ENCODE measurements at places on chromosomes 4 and X. TPM values are rescaled to one million over a fixed set of nuclear protein-coding genes. Genes with fewer than 3 reads are reported as not detected.
A peak's percentile ranks its signal among the peaks of the same experiment; 100 is the strongest.

DNA sequence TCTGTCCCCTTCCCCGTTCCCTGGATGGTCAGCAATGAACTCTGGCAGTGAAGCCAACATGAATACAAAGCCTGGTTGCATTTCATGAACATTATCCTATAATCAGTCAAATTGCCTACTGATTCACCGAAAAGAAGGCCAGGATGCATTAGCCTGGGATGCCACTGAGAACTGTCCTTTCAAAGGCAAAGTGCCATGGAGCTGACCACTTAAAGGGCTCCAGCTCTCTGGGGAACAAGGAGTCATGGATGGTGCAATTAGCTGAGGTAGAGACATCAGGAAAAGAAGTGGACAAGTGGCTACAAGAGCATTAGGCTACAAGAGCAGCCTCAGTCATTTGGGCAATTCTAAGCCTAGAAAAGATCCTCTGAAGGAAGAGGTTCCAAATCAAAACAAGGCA is 69.0 kb downstream of the PARM1 start:
- no peak for DNase-seq

Gene CT55
- polyA plus RNA-seq = not detected

DNA sequence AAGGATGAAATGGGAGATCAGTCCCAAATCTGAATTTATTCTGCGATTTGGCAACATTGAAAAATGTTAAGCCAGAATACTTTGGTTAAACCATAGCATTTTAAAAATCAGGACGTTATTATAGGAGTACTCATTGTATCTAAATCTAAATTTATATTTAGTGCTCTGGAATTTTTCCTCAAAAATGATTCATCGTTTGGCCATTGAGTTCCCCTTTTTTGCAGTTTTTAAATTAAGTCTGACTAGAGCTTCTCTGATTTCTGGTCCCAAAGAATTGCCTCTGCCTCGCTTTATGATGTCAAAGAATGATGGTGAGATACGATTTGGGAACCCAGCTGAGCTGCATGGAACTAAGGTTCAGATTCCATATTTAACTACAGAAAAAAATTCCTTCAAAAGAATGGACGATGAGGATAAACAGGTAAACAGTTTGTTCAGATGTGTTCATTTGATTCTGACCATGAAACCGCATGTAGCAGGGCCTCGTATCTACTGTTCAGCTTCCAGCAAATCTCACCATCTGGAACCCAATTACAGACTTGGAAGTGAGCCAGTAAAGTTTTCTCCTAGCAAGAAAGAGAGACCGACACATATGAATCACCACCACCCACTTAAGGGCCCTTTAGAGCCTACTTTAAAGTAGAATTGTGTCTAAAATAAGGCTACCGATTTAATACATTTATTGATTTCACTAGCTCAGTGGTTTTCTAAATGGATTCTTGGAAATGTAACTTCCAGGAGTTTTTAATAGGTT is 75.6 kb downstream of the REPS2 start:
- peak; percentile 31 for DNase-seq

- no peak for DNase-seq
These were observed 9.5 kb downstream of the GNRHR start for GRCh38 chr4:67744561-67745283.

GRCh38 chr4:124640022-124640730 is 72.4 kb downstream of the ANKRD50 start:
- DNase-seq = no peak

DNA sequence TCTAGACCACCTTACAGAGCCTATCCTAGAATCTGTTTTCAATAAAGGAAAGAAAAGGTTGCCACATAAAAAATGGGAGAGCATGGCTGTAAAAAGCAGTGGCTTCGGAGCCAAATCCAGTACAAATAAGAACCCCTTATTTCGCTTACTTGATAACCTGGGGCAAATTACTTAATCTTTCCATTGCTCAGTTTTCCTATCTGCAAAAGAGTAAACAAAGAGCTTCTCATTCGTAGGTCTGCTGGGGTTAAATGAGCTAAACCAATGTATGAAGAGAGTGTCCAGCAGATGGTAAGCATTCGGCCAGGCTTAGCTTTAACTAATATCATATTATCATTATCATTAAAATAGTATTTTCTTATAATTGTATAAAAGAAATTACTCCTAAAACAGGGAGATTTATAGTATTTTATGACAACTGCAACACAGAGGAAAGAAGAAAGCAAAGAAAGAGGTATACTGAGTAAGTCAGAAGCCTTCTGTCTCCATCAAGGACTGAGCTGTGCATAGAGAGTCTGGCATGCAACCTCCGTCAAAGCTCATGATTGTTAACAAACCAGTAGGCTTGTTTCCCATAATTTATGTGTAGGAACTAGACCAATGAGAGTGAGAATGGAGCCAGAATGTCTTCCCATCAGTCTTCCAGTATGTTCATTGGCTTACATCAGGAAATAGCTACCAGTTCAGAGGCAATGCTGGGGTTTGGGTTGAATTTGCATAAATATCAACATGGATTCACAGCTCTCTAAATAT is 364.9 kb downstream of the UNC5C start:
- DNase-seq = no peak

Gene TCEAL7
- polyA plus RNA-seq = 32.4 TPM

Gene ZNF711
- polyA plus RNA-seq = 79.5 TPM

All from right lung (tissue), 10 donors.